NCI-H524 treated with DMSO at 0.1 percent for 48 hours (cell line): ENCODE measurements at places on chromosomes 12 and 14.

DNA sequence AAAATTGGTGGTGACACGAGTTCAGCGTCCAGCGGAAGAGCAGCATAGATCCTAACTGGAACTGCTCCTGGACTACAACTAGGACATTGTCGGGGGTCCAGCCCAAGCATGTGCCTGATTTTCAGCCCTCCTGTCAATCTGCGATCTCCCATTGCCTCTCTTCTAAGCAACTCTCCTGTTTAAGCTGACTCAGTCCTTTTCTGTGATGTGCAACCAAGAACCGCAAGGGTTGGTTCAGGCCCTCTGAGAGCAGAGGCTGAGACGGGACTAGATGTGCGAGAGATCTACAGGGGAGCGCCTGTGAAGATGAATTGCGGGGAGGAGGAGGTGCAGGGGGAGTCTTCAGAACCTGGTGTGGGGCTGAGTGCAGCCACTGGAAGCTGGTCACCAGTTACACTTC is 3.7 kb upstream of the PAPLN start:
- no peak for DNase-seq

DNA sequence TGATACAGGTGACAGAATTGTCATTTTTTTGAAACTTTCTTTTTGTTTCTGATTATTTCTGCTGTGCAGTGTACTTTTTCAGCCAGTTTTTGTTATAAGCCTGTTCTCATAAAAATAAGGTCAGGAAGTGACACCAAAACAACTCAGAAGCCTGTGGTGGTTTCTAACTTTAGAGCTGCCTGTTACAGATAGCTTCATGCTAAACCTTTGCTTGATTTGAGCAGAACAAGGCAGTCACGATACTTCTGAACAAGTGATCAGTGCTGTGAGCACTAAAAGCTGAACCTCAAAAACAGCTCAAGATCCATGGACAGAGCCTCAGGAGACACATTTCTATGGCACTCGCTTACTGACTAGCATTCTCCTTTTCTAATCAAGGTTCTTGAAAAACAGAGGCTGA is 82.0 kb downstream of the PRKCH start:
- DNase-seq = no peak

DNA sequence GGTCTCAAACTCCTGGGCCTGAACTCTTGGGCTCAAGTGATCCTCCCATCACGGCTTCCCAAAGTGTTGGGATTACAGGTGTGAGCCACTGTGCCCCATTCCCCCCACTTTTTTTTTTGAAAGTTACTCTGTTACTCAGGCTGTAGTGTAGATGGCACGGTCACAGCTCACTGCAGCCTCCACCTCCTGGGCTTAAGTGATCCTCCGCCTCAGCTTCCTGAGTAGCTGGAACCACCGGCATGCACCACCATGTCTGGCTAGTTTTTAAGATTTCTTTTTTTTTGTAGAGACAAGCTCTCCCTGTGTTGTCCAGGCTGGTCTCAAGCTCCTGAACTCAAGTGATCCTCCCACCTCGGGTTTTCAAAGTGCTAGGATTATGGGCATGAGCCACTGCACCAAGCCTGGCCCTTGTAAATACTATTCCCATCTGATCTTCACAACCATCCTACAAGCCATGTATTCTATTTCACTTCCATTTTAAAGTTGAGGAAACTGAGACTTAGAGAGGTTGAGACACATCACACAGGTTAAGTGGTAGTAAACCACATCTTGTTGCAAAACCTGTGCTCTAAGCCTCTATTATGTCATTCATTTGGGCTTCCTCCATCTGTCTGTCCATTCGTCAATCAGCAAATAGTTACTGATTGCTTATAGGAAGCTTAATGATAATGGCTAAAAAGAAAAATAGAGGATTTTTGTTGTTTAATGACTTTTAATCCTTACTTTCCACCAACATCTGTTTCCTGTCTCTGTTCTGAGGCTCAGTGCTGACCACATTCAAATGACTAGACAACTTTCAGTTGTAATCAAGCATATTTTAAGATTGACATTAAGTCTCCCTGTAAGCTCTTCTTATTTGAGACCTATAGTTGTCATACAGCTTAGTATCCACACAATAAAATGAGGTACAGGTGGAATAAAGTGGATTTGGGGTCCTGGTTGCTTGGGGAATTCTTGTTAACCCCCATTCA is 9.2 kb downstream of the ASCL4 start:
- no peak for DNase-seq

- DNase-seq = peak; percentile 10
These were observed 430.5 kb upstream of the SOX5 start for GRCh38 chr12:24379861-24380521.

DNA sequence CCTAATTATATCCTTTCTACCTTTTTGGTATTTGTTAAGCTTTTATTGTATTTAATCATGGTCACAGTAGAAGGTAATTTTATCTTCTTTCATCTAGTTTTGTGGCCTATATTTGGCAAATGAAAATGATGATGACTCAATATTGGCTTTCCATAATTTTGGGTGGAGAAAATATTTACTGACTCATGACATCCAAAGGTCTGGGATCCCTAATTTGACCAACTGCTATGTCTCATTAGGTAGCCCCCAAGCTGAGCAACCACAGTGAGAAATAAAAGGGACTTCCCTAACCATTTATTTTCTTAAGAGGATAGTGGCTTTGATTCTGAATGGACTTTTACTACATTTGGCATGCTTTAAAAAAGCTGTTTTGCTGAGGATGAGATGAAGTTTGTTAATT is 289.5 kb downstream of the RMST start:
- DNase-seq = no peak

GRCh38 chr14:42792166-42792565 is 1185.5 kb downstream of the LRFN5 start:
- DNase-seq = no peak

GRCh38 chr12:63777340-63777739 is 2.4 kb upstream of the RXYLT1 start:
- DNase-seq = no peak

DNA sequence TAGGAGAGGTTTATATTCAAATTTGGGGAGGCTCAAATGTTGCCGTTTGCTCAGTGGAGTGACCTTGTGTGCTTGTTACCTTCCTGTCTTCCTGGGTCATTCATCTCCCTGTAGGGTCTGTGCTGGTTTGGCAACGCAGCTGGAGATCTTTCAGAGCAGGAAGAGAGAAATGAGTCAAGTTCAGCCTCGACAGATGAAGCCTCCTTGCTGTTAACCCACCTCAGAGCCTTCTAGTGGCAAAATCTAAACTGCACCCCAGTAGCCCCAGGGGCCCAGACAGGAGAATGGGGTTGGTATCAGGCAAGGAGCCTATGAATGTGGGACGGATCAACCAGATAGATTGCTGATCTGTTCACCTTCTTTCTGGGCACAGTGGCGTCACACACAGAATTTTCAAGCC is 999.3 kb downstream of the VRK1 start:
- DNase-seq = no peak

- no peak for DNase-seq
These were observed 89.8 kb downstream of the BTG1 start for GRCh38 chr12:92055877-92056276.

- DNase-seq = no peak
These were observed 152.5 kb downstream of the PTPRO start for GRCh38 chr12:15474766-15475165.

DNA sequence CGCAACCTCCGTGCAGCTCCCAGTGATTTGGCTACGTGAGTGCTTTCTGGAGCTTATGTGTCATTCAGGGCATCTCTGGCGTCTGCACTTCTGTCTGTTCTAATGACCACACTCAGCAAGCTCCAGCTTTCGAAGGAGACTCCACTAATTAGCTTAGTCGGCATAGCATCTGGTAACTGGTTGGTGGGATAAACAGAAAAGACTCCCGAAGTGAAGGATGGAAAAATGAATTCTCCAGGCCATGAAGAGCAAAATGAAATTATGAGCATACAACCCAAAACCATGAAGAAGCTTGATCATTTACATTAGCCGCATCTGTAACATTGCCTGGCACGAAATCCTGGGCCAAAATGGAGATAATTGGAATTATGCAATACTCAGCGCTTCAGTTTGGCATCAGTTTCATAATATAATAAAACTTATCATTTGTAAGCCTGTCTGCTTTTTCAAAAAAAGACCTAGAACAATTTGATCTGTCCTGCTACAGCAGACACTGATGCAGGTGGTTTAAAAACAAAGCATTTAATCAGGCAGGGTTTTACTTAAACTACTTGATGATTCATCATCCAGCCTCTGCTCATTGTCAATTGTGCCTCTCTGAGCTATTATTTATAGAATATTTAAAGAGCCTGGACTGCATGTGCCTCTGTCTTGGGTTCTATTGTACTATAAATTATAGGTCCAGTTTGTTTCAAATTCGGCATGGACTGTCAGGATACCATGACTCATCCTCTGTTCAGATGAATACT is 87.4 kb downstream of the SYT1 start:
- DNase-seq = peak; percentile 96

DNA sequence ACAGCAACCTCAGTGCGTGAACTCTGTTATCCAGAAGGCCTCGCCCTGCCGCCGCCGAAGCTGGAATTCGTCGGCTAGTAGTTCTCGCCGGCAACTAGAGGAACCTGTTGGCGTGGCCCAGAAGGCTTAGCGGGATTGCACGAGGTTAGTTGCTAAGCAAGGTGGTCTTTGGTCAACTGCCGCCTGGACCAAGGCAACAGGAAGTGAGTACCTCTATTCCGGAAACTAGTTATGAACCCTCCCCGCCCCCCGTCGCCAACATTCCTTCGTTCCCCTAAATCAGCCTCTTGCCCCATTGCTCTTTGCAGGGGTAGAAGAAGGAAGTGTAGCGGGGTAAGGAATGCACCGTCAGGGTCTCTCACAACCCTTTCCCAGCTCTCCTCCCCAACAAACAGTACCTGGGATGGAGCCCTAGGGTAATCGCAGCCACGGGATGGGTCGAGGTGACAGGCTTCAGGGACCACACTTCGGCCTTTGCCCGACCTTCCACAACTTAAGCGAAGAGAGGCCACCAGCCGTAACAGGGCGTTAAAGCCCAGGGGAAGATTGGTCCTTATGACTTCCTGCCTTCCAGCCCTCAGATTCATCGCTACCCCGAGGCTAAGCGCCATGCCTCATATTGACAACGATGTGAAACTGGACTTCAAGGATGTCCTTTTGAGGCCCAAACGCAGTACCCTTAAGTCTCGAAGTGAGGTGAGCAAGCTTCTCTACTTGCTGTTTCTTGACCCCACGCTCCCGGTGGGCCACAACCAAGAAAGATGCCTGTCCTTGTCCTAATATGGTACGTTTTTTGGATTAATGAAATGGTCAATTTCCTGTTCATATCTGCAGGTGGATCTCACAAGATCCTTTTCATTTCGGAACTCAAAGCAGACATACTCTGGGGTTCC is at the start of gene GMPR2:
Gene GMPR2, plus strand, starts transcription at position 285 of the 893 bp plus-strand sequence. Its CDS starts 325 bp downstream, at position 610.
- peak; percentile 77 for DNase-seq
